ENCODE measurements at places on chromosomes 6 and 20.
A peak's percentile ranks its signal among the peaks of the same experiment; 100 is the strongest.

- DNase-seq, result no peak
Observed at GRCh38 chr6:41644297-41644879, 6.1 kb downstream of the MDFI start.

GRCh38 chr6:8434727-8435092 lies 635 bp downstream of the SLC35B3 start:
- DNase-seq, result no peak

- DNase-seq, result no peak
Observed at GRCh38 chr6:56458324-56458884, 184.3 kb downstream of the DST start.

GRCh38 chr6:41676431-41676830 lies 38.2 kb downstream of the MDFI start:
- no peak for DNase-seq

GRCh38 chr20:59010321-59010994 lies 3.4 kb upstream of the CTSZ start:
- DNase-seq, result no peak

- no peak for DNase-seq
Observed at GRCh38 chr6:125886914-125887313, 69.7 kb upstream of the HINT3 start.

DNA sequence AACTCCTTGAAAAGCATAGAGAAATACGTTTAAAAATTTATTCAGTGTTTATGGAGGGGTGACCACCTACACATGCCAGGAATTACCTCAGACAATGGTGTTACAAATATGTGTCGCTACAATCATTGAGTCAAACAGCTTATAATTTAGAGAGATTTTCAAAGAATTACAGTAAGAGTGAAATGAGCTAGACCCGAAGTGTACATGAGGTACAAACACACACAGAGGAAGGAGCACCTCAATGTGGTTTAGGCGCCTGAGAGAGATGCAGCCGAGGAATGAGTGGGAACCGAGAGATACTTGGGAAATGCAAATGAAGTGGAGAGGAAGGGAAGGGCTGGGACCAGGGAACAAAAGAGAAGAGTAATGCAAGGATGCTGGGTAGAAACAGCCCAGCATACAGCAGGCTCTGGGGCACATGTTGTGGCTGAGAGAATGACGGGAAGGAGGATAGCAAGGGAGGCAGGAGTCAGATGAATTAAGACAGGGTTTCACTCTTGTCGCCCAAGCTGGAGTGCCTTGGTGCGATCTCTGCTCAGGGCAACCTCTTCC lies 15.5 kb downstream of the EEF1E1 start:
- DNase-seq, result no peak

- no peak for DNase-seq
Observed at GRCh38 chr6:52176550-52176949, 9.6 kb upstream of the IL17A start.

DNA sequence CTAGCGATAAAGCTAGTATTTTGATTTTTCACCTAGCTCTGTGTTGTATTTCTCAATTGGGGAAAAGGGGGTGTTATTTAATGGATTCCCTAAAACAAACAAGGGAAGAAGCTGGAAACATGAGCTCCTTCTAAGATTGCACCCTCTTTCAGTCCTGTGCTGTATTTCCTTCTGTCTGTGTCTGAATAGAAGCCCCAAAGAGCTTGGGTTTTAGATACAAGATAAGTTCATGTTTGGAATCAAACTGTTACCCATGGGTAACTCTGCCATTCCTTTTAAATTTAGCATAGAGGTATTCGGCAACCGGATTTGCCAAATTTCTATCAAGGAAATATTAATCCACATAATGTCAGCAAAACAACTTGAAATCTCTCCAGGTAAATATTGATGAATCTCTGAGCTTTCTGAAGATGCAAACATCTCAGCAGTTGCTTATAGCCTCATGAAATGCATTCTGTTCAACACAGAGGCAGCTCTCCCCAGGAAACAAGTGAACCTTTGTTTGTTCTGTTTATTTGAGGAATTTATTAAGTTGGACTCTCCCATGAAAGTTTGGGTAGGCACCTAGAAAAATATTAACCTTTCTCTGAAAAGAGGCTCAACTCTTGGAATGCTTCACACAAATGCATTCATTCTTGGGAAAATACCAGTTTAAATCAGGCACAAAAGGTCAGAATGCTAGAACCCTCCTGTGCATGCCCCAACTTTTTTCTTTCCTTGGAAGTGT lies 9.9 kb upstream of the SCGN start:
- DNase-seq, result no peak

DNA sequence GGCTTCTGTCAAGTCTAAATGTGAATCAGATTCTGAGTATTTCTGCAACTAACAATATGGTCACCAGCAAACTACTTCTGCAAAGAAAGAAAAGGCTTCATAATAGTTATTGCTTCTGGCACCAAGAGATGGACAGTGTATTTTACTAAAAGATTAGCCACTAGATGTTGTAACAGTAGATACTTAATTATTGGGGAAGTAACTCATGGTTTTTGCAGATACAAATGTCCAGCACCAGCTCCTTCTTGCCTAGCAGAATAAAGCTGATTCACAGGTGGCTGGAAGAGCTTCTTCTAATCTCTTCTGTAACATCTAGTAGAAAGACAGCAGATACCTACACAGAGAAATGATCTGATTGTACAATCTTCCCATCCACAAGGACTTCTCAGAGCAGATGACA lies 21.2 kb downstream of the ATXN1 start:
- DNase-seq, result no peak

- no peak for DNase-seq
Observed at GRCh38 chr6:34065466-34066217, 80.2 kb downstream of the GRM4 start.

GRCh38 chr6:67131827-67132226 lies 1424.8 kb upstream of the EYS start:
- DNase-seq, result no peak

- peak; percentile 81 for DNase-seq
Observed at GRCh38 chr20:52972965-52973819, 1.0 kb downstream of the TSHZ2 start.

DNA sequence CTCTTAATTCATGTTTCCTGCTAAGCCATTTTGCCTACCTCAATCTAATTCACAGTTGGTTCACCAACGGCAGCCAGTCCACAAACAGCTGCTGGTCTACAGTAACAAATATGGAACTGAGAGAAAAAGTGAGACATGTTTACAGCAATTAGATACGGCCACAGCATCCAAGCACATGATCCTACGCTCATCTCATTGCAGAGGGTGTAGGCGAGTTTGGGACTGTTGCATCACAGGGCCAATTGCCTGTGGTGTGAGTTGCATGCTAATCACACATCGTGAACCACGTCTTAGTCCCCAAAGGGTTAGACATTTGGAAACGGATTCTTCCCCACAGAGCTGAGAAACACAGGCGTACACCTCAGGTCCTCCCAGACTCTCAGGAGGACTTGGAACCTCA lies 166.9 kb downstream of the EYA2 start:
- DNase-seq, result no peak

- peak; percentile 27 for DNase-seq
Observed at GRCh38 chr20:12762725-12763124, 246.0 kb upstream of the SPTLC3 start.

DNA sequence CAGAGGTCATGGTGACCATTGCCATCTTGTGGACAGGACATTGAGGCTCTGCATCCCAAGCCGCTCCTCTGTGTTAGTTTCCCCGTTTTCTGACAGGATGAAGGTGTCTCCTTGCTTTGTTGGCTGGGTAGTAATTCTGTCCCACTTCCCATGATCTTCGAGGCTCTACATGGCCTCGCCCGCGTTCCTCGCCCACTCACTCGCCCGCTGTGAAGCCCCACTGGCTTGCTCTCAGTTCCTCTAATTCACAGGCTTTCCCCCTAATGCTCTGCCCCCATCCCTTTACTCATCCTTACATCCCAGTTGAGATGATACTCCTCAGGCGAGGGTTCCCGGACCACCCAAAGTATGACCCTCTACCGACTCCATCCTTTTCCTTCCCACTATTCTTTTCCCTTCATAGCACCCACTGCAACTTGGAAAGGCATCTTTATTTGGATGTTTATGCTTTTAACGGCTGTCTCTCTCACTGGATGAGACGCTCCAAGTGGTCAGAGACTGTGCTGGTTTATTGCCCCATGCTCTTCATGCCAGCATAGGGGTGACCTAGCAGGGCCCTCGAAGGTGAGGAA lies 511 bp upstream of the SLC35B2 start:
- no peak for DNase-seq

- no peak for DNase-seq
Observed at GRCh38 chr20:45044601-45045000, 56.3 kb downstream of the KCNS1 start.

DNA sequence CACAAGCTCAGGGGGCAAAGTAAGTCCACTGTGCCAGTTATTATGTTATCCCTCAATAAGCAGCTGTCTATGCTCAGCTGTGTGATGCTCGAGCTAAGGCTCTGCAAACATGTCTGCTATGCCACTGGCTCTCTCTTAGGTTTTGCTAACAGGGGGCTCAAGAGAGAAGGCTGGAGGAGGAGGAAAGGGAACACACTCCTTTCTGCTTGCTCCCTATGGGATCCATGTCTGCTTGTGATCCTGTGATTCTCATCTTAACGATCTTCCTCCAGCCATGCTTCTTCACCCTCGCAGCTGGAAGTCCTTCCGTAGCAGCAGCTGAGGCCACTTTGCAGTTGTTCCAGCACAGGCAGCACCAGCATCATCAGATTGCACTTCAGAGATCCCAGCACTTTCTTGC lies 37.0 kb upstream of the IGF2R start:
- no peak for DNase-seq

DNA sequence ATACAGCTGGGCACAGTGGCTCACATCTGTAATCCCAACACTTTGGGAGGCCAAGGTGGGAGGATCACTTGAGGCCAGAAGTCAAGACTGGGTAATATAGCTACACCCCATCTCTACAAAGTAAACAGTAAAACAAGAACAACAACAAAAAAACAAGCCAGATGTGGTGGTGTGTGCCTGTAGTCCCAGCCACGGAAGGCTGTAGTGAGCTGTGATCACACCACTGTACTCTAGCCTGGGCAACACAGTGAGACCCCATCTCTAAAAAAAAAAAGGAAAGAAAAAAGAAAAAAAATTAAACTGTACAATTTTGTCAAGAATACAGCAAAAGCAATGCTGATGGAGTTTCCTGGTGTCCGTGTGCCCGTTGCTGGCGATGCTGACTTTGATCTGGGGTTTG lies 47.2 kb upstream of the SLCO4A1 start:
- no peak for DNase-seq

DNA sequence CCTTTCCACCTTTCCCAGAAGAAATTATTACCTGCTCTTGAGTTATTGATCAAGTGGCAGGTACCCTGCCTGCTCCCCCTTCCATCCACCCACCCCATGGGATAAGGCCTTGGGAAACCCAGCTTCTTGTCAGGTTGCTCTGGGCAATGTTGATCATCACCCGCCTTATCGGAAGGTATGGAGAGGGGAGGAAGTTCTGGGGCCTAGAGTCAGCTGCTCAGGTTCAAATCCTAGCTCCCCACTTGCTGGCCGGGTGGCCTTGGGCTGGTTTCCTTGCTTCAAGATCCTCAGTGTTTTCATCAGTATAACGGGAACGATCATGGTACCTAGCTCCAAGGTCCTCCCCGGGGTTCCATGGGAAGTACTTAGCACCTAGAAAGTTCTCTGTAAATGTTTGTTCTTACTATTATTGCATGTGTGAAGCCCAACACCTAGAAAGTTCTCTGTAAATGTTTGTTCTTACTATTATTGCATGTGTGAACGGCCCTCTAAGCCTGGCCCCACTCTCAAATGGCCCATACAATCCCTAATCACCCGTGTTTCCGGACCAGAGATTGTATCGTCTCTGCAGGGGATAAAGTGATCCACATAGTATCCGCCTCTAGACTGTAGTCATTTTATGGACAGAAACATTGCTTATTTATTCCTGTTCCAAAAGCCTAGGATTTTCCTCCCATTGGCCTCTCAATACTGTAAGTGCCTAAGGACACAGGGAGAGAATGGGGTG lies 1.1 kb upstream of the PREX1 start:
- DNase-seq, result no peak

GRCh38 chr20:63692436-63693082 lies 3.9 kb upstream of the TNFRSF6B start:
- DNase-seq, result no peak

DNA sequence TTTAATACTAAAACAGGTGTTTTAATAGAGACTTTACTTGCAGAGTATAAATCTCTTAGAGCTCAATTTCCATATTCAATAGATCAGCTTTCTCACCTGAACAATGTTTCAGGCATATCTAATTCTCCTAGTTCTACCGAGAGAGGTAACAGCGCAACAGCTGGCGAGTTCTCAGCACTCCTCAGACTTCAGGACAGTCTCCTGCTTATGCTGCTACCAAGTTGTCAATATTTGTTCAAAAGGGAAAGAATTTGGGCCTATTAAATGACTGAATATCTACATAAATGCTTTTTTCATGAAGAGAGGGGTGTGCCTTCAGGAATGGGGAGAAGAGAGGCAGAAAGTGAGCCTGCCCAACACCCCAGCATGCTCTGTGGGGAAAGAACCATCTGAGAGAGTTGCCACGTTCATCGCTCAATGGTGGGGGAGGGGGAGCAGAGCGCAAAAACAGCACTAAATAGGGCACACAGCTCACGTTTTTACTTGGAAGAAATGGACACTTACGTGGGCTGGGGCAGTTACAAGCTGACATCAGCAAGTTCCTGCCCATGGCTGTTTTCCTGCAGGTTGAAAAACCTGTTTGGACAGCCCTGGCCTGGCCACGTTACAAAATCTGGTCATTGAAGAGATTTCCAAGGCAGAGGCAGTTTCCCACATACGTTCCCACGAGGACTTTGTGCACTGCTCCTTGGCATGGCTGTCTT lies 38.0 kb downstream of the EZR start:
- DNase-seq, result no peak

DNA sequence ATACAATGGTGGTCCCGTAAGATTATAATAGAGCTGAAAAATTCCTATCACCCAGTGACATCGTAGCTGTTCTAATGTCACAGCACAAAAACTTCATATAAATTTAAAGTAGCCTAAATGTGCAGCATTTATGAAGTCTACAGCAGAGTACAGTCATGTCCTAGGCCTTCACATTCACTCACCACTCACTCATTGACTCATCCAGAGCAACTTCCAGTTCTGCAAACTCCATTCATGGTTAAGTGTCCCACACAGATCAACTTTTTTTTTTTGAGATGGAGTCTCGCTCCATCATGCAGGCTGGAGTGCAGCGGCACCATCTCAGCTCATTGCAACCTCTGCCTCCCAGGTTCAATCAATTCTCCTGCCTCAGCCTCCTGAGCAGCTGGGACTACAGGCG lies 20.9 kb upstream of the KCNG1 start:
- no peak for DNase-seq

GRCh38 chr20:4043329-4043728 lies 28.0 kb upstream of the RNF24 start:
- no peak for DNase-seq

GRCh38 chr6:122709922-122710512 lies 69.5 kb upstream of the FABP7 start:
- DNase-seq, result no peak

GRCh38 chr6:149380523-149380922 lies 19.5 kb upstream of the SUMO4 start:
- DNase-seq, result no peak

Measured in right kidney (tissue), 9 donors.